ENCODE measurements at places on chromosomes 11 and 22.

- no peak for DNase-seq
Measured at GRCh38 chr22:35685731-35686130, 31.9 kb upstream of the APOL5 start.

- no peak for DNase-seq
Measured at GRCh38 chr11:36620246-36620645, 22.2 kb upstream of the RAG2 start.

- no peak for DNase-seq
Measured at GRCh38 chr11:64070314-64070681, 34.6 kb downstream of the FLRT1 start.

GRCh38 chr11:118223992-118224391 is 819 bp downstream of the JAML start:
- DNase-seq: no peak

DNA sequence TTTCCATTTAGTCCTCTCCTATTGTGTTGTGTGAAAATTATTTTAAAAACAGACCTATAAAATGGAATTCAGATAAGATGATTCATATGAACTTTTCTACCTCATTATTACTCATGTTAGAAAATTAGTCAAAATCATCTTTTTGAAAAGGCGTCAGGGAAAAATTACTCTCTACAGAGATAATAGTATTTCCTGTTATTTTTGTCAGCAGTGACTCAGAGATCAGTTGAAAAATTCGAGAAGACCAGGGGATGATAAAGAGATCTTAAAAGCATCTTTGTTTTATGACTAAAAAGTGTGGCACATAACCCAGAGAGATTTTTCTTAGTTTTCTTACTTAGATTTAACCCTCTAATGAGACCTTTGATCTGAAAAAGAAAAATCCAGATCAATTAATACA is 157.9 kb upstream of the CARD18 start:
- DNase-seq: no peak

DNA sequence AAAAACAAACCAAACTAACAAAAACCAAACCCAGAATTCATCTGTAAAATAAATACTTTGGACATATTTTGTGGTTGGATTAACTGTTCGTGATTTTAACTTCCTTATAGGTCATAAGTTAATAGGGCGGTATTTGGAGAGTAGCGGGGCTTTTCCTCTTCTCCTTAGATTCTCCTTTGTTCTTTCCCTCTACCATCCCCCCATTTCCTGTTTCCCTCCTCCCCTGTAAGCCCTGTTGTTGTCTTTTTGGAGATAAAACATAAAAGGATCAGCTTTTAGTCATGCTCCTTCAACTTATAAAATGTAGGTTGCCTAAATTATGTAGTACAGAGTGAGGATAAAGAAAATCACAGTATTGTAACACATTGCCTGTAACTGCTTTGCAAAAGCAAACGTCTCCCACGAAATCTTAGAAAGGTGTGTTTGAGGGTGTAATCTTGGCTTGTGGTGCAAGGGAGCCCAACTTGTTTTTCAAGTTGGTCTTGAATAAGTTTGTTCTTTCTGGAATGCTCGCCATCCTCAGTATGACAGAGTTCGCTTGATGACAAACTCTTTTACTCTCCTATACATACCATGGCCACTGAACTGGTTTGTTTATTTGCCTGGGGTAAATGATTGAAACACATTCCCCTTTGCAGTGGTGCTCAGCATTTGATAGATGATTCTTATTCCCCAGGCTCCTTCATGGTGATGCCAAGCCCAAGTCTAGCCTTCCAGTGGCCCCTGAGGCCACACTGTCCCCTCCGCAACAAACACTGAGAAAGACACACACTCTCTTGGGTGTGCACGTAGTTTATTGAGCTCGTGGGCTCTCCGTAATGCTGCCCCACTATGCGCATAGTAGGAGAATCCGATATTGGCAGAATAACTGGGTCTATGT is 49.4 kb downstream of the TEAD1 start:
- no peak for DNase-seq
